Psoas muscle (tissue), 8 donors: ENCODE measurements at places on chromosomes 11 and 22. TPM values are rescaled to one million over a fixed set of nuclear protein-coding genes. Genes with fewer than 3 reads are reported as not detected.

The TXN2 gene
- total RNA-seq = 83.9 TPM

The PANX3 gene
- not detected for total RNA-seq

DNA sequence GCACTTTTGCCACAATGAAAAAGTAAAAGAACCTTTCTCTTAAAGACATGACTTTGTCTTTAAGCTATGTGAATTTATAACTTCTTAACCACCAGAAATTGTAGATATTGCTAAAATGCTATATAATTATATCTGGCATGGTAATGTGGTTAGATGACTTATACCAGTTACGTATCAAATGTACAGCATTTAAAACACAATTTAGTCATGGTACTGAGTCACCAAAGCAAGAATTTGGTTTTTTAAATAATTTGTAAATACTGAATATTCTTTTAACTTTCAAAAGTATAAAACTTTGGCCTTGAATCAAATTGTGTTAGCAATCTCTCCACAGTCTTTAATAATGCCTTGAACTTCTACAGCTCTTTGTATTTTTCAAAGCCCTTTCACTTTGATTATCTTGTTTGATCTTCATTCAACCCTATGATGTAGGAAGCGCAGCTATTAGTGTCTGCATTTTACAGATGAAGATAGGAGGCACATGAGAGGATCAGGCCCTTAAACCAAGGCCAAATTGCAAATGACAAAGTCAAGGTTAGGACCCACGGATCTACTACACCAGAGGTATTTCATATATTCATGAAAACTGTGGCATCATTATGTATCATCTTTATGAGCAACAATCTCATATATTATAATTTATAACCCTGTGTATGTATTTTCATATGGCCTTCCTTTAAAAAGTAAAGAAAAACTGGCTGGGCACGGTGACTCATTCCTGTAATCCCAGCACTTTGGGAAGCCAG is 4.4 kb upstream of the SYTL2 start:
- DNase-seq = no peak

The ABCC8 gene
- 3.5 TPM for total RNA-seq

DNA sequence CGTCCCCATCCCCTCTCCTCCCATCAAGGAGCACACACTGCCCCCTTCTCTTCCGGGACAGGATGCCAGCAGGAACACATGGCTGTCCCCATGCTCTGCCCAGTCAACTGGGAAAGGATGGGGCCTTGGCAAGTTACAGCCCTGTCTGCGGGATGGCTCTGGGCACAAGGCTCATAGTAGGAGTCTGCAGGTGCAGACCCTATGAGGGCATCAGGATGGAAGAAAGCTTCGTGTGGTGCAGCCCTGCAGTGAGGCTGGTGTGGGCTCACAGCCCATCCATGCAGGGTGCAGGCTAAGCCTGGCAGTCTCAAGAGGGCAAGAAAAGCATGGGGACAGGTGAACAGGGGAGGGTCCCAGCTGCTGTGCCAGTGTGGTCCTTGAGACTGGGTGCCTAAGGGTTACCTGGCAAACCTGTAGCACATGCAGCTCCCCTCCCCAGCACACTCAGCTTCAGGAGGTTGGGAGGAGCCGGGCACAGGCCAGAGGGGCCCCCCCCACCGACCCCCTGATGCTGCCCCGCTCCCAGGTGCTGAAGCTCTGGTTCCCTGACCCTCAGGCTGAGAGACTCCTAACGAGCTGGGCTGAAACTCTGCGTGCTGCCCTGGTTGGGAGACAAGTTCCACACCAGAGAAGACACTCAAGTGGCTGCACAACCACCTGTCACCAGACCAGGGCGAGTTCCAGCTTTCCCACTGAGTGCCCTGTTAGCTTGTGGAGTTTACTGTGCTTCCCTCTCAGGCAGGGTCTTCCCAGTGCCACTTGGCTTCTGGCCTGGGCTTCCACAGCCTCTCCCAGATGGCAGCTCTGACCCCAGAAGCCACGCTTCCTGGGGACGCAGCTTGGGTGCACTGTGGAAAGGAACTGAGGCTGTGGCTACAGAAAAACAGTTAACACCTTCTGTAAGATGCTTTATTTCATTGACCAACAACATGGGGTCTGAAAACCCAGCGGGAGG is 3.3 kb upstream of the SCARF2 start:
- DNase-seq = peak; percentile 33

- DNase-seq = no peak
Observed at GRCh38 chr11:126702987-126703386, 297.6 kb downstream of the KIRREL3 start.
